ENCODE measurements at places on chromosomes 5 and 9. TPM values are rescaled to one million over a fixed set of nuclear protein-coding genes. Genes with fewer than 3 reads are reported as not detected.

- DNase-seq: no peak
Observed at GRCh38 chr5:55387865-55388264, 80.1 kb downstream of the MTREX start.

GRCh38 chr5:134246771-134247427, 21.0 kb upstream of the PPP2CA start:
- peak; percentile 50 for DNase-seq

DNA sequence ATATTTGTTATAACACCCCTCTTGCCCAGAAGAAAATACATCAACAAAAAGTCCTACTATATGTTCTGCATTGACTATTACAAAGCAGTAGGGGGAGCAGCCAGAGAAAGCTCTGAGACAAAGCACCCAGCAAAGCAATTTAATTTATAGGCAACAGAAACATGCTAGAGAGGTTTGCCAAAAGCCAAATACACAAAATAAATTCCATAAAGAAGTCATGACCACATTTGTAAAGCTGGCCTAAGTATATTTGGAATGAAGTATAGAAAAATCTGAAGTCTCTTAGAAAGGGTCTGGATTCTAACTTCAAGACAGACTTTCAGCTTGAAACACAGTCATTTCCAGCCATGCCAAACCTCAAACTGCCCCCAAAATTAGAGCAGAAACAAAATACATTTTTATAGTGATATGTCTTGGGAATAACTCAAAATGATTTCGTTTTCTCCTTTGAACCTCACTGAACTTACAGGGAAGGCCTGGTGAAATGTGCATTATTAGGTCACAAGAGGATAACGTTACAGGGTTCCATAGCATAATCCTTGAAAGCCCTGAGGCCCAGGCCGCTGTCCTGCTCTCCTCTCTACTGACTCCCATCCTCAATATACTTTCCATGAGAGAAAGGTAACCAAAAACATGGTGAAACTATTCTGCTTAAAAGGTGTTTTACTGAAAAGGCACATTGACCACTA, 451.8 kb downstream of the RAB3C start:
- peak; percentile 23 for DNase-seq

DNA sequence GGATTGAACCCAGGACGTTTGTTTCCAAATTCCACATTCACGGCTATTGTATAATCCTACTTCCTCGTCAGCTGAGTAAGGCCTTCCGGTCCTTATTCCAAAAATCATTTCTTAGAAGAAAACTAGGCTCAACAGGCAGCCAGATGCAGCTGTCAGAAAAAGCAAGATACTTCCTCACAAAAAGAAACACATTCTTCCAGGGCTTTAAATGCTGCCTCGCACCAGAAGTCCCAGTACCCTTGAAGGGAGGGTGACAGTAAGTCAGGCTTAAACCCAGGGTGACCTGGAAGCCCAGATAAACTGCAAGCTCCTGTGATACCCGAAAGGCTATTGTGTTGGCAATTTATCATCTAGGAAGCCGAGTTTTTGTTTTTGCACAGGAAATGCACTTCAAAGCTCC, 414.0 kb downstream of the NFIB start:
- no peak for DNase-seq

- no peak for DNase-seq
Observed at GRCh38 chr9:18058564-18059442, 415.1 kb upstream of the ADAMTSL1 start.

- no peak for DNase-seq
Observed at GRCh38 chr9:131691969-131692611, 47.8 kb downstream of the RAPGEF1 start.

DNA sequence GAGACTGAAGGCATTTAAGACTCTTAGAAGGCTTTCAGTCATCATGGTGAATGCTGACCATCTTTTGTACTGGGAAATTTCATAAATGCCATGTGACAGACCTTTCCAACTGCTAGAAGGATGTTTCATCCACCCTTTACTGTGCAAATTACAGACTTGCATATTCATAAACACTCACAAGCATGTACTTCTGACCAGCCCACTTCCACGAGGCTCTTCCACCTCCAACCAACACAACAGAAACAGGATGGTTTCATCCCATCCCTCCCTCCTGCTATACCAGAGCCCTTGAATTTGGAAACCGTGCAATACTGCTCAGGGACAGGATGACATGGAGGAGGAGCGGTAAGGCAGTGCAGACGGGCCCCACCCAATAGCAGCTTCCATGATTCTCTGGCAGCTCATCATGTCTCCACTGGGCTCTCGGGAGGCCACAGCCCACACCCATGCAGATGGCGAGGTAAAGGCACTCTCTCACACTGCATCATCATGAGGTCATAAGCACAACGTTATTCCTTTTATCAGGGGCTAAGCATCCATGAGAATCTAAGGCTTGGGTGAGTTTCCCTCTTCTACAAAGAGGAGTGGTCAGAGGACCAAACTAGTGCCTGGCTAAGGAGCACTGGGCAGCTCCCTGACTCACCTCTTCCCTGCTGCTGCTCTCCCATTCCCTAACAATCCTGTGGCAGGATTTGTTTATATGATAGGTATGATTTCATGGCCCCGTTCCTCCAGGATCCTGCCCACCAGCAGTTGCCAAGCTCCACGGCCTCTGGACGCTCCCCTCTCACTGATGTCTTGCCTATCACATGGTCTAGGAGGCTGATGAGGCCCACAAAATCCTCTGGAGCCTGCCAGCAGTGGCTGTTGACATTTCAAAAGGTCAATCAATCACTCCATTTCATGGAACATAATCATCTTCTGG, 94.4 kb upstream of the FSTL4 start:
- DNase-seq: peak; percentile 45

GRCh38 chr9:33287087-33287490, 3.2 kb upstream of the NFX1 start:
- peak; percentile 54 for DNase-seq

GRCh38 chr9:71663931-71664459, 104.3 kb downstream of the CEMIP2 start:
- peak; percentile 28 for DNase-seq

DNA sequence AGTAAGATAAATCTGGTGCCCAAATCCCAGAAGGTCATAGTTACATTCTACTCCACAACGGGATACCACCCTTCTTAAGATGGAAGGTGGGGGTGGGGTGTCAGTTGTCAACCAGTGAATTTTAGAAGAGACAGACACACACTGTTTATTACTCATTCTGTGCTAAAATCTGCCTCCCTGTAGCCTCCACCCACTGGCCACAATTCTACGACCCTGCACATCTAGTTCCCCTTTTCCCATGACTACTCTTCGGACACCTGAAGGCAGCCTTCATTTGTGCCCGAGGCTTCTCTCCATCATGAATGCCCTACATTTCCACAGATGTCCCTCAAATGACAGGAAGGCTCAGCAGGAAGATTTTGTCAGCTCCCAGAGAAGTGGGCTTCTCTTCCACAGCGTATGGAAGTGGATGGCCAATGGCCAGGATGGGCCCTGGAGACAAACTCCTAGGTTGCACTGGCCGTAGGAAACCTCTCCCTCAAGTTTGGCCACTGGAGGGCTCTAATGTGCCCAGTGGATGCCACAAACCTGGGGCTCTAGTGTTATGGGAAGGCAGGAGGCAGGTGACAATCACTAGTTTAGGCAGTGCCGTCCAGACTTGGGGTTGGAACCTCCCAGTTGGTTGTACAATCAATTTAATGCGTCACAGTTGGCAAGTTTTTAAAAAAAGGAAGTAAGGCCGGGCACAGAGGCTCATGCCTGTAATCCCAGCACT, 46.6 kb downstream of the PTPN3 start:
- DNase-seq: no peak

DNA sequence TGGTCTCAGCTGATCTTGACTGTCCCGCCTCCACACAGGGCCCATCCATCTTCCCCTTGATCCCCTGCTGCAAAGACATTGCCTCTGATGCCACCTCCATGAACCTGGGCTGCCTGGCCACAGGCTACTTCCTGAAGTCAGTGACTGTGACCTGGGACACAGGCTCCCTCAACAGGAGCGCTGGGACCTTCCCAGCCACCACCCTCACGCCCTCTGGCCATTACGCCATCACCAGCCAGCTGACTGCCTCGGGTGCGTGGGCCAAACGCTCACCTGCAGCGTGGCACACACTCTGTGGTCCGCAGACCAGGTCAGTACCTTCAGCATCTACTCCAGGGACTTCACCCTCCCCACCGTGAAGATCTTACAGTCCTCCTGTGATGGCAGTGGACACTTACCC, 71.9 kb downstream of the INSL6 start:
- no peak for DNase-seq

- no peak for DNase-seq
Observed at GRCh38 chr5:32277798-32278197, 34.9 kb downstream of the MTMR12 start.

DNA sequence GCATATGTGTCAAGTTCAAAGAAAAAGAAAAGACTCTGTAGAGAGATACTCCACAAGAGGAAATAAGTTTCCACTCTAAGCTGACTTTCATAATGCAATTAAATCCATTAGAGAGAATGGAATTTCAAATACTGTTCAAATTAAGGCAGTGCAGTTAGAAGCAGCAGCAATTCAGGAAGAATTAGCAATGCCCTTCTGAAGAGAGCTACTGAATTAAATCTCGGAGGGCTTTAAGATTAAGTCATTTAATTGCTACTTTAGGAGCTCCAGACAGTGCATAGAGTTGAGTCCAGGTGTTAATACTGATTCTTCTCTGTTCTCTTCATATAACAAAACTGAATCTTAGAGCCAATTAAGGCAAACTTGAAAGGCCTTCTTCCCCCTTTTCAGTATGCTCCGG, 8.5 kb downstream of the CDH12 start:
- DNase-seq: no peak

DNA sequence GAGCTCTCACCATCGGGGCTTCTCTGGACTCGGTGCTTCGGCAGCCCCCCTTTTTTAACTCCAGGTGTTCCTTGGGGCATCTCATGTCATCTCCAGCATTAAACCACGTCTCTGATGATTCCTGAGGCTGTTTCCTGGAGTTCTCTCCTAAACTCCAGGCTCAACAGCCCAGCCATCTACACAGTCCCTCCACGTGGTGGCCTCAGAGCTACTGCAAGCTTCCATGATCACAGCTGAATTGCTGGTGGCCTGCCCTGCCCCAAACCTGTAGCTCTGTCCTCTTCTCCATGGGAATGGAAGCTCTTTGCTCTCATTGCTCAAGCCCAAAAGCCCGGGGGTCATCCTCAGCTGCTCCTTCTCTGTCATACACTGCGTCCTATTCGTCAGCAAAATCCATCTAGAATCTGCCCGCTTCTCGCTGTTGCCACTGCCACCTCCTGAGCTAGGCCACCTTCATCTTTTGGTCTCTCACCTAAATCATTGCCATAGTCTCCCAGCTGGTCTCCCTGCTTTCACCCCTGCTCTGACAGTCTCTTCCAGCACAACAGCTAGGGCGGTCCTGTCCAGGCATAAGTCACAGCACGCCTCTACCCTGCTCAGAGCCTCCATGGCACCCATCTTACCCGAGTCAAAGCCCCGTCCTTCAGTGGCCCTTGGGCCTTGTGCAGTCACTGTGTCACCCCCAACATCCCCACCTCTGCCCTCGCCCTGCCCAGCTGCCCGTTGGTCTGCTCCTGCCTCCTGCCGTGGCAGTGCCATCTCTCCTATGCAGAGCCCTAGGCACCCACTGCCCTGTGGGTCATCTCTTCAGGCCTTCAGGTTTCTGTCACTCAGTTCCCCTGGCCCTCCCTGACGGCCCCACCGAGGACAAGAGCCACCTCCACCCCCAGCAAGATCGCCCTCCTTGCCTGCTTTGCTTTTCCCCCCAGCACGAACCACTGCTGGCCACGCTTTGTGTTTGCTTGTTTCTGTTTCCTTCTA, 6.4 kb downstream of the B4GALT7 start:
- no peak for DNase-seq

GRCh38 chr9:126125992-126126409, 200.6 kb upstream of the MVB12B start:
- no peak for DNase-seq

GRCh38 chr5:121816164-121816563, 35.5 kb upstream of the FTMT start:
- no peak for DNase-seq

DNA sequence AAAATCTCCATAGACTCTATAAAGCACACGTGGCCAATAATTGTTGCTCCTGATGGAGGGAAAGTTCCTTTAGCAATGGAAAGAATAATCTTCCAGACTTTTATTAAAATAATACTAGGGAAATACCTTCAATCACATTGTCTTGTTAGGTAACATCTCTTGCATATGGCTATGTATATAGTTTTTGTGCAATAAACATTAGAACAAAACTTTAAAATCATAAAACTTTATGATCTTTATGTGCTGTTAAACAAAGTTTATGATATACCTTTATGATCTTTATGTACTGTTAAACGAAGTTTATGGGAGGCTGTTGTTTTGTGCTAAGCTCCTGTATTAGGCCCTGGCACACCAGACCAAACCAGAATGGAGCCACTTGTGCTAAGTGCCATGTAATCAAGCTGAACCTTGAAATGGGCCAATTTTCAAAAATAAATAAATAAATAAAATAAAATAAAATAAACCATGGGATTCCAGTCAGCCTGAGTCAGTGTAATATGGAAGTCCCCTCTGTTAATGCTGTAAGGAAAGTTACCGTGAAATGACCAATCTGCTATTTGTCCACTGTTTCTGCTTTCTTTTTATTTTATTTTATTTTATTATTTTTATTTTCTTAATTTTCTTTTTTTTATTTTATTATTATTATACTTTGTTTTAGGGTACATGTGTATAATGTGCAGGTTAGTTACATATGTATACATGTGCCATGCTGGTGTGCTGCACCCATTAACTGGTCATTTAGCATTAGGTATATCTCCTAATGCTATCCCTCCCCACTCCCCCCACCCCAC, 431.3 kb downstream of the SPATA31D1 start:
- DNase-seq: no peak

MEF2C gene
- 2.2 TPM for total RNA-seq

NEUROG1 gene
- not detected for total RNA-seq

PAPPA gene
- total RNA-seq: 5.4 TPM

CAST gene
- total RNA-seq: 110 TPM

FOXD4 gene
- 1.2 TPM for total RNA-seq

TRIM7 gene
- total RNA-seq: 12.6 TPM

HRCT1 gene
- 3.2 TPM for total RNA-seq

BNC2 gene
- 7.4 TPM for total RNA-seq

PLAC8L1 gene
- total RNA-seq: not detected

TTC39B gene
- total RNA-seq: 1.6 TPM

ZBED3 gene
- total RNA-seq: 0.76 TPM

GRM6 gene
- total RNA-seq: not detected

APBA1 gene
- 1.3 TPM for total RNA-seq

ELAVL2 gene
- total RNA-seq: not detected

P4HA2 gene
- total RNA-seq: 19.6 TPM

TAF11L10 gene
- total RNA-seq: not detected

CXXC5 gene
- 49.4 TPM for total RNA-seq

DAPK1 gene
- total RNA-seq: 0.10 TPM

ZNF484 gene
- 5.5 TPM for total RNA-seq

FOXD4L4 gene
- 0.14 TPM for total RNA-seq
